GM23338 (cell line): ENCODE measurements at places on chromosomes 2 and 18.

DNA sequence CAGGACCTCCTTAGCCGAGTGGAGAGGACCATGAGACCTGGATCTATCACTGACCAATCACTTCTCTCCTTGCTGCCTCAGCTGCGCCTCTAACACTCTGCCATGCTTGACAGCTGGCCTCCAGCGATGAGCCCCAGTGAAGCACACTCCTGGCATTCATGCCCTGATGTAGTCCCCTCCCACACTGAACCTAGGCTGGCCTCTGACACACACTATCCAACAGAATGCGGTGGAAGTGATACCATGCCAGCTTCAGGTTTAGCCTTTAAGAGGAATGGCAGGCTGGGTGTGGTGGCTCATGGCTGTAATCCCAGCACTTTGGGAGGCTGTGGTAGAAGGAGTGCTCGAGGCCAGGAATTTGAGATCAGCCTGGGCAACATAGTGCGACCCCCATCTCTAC lies 73.7 kb upstream of the LAPTM4A start:
- no peak for DNase-seq

DNA sequence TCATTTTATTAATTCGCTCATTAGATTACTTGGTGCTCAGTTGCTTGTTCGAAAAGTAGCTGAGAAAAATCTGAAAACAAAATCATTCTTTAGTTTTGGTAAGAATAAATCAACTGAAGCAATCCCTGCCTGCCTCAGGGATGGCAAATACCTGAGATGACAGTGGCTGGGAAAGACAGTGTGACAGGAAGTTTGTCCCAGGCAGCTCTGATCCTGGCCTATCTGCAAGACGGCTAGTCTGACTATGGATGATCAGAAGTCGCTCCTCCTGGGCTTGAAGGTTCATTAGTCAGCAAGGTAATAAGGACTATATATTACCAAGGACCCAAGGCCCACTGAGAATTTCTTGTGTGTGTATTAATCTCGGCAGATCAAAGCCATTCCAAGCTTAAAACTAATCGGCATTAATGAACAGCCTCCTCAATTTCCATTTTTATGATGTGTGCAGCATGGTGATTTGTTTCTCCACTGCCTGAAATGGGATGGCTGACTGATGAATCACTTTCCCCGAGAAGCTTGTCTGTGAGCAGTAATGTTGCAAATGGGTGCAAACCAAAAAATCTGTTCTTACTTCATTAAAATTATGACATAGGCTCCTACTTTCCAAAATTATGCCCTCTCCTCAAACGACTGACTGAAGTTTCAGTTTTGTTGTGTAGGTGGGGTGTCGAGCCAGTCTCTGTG lies 199.9 kb downstream of the ACTR3 start:
- no peak for DNase-seq

DNA sequence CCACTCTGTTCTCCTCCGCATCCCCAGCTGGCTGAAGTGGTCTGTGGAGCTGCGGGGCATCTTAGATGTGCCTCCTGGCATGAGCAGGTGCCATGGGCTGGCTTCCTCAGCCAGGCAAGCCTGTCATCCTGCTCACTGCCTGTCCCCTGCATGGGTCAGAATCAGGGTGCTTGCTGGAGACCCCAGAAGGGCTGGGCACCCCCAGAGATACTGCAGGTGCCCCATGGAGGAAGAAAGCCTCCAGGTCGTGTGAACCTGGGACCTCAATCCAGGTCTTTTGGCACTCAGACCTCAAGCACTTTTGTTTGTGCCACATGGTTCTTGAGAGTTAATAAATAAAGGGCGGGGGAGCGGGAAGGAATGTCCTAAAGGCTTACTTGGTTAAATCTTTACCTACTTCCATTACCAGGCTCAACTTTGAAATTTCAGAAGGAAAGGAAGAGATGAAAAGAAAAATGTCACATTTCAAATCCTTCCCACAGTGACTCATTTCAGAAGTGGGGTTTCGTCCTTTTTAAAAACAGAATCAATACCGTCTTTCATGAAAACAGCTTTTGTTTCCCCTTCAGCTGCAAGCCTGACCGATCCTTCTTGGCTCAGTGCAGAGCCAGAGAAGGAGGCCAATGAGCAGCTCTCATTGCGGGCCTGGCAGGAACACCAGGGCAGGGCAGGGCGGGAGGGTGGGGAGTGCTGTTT lies 69.9 kb downstream of the RHOB start:
- DNase-seq, result no peak

DNA sequence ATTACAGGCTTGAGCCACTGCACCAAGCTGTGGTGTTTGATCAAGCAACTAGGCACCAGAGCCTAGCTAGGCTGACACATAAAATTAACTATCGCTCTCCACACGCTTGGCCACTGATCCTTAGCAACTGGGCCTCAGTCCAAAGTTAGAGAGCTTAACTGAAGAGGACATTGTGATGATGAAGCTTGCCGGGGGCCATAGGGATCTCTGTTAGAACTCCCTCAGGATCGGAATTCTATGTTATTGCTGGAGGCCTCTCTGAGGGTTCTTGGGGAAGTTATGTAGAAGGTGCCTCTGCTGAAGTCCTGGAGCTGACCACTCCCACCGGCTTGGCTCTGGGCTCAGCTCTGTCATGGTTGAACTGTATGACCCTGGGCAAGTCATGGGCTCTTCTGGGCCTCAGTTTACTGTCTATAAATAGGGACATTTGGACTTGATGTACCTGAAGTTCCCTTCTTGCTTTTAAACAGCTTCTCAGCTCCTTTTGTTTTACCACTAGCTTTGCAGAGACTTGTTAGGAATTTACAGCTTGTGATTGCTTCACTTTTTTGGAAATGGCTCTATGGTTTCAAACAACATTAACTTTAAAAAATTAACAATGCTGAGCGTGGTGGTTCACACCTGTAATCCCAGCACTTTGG lies 44.1 kb downstream of the GATA6 start:
- DNase-seq, result no peak

- no peak for DNase-seq
These were observed at the start of gene GAL3ST2 for GRCh38 chr2:241776336-241777169. Gene GAL3ST2, plus strand, starts transcription at chr2:241776822. Its CDS starts 134 bp downstream, at chr2:241776956.

GRCh38 chr2:75375646-75376582 lies 176.6 kb upstream of the TACR1 start:
- no peak for DNase-seq

DNA sequence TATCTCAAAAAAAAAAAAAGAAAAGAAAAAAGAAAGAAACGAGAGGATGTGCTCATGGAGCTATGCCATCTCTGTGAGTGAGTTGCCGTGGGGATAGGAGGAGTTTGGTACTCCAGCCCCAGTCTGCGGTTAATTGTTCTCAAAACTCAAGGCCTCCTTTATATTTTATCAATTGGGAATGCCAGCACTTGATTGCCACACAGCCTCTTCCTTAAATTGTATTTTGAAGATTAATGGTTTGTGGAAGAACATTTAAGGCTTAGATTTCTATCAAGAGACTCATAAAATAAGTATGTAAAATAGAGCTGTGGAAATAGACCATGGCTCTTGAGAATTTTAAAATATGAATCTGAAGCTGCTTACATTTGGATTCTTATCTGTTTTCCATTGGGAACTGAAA lies 29.8 kb downstream of the KCNE4 start:
- no peak for DNase-seq

DNA sequence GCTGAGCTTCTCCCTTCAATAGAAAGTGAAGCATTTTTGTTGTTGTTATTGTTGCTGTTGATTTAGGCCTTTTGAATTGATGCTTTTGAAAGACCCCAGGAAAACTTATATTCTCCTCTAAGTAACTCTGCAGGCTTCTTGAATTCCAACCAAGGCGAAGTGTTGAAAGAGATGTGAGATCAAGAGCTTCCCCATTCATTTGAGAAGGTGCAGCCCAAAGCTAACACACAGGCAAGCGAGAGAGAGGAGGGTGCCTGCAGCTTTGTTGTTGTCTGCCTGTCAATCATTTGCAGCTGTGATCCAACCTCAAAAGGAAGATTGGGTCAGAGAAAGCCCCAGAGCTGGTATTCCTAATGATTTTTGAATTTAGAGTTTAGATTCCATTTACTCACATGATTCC lies 963.6 kb upstream of the CNTNAP5 start:
- peak; percentile 16 for DNase-seq

GRCh38 chr2:55922291-55922907 lies 1.2 kb downstream of the EFEMP1 start:
- peak; percentile 77 for DNase-seq
